ENCODE measurements at places on chromosomes 5 and 9.

- no peak for DNase-seq
These were observed 2.0 kb upstream of the URM1 start for GRCh38 chr9:128369024-128369706.

- peak; percentile 61 for DNase-seq
These were observed 62.2 kb downstream of the IPPK start for GRCh38 chr9:92607773-92608172.

DNA sequence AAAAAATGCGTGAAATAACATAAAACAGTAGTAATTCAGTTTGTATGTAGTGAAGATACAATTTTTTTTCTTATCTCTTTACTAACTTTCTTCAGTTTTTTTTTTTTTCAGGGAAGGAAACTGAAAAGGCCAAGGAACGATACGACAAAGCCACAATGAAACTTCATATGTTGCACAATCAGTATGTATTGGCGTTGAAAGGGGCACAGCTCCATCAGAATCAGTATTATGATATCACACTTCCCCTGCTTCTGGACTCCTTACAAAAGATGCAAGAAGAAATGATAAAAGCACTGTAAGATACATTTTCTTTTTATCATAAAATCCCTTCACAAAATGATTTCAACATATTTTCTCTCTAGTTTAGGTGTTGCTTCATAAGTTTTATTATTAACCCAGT is 120.0 kb downstream of the FER start:
- DNase-seq, result no peak

- DNase-seq, result peak; percentile 79
These were observed 68.5 kb upstream of the RAI14 start for GRCh38 chr5:34587355-34588241.

- no peak for DNase-seq
These were observed 227.4 kb downstream of the ARHGAP26 start for GRCh38 chr5:142997591-142997990.

- no peak for DNase-seq
These were observed 32.1 kb downstream of the RAPGEF1 start for GRCh38 chr9:131707733-131708157.

DNA sequence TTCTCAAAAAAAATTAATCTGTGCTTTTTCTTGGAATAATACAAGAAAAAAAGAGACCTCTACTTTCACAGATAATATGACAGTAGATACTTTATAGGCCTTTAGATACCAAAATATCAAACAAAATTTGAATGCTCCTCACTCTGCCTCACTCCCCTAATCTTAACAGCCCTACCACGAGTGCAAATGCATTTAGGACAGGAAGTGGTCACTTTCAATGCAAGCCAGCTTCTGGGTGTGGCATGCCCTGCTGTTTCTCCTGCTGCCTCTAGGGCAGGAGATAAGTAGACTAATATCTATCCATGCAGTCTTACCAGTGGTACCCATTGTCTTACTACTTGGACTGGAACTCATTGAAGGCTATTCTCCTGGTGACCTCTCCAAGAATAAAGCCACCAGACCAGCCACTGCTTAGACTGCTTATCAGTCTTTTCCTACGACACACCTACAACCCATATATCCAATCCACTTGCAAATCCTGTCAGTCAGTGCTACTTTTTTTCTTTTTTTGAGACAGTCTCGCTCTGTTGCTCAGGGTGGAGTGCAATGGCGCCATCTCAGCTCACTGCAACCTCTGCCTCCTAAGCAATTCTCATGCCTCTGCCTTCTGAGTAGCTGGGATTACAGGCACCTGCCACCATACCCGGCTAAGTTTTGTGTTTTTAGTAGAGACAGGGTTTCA is 23.0 kb downstream of the FRRS1L start:
- no peak for DNase-seq

- DNase-seq, result no peak
These were observed 73.2 kb downstream of the PIK3R1 start for GRCh38 chr5:68288707-68289134.

GRCh38 chr5:67246108-67246507 is 49.5 kb upstream of the CD180 start:
- peak; percentile 46 for DNase-seq

- DNase-seq, result no peak
These were observed 84.1 kb downstream of the SH3PXD2B start for GRCh38 chr5:172370237-172370640.

DNA sequence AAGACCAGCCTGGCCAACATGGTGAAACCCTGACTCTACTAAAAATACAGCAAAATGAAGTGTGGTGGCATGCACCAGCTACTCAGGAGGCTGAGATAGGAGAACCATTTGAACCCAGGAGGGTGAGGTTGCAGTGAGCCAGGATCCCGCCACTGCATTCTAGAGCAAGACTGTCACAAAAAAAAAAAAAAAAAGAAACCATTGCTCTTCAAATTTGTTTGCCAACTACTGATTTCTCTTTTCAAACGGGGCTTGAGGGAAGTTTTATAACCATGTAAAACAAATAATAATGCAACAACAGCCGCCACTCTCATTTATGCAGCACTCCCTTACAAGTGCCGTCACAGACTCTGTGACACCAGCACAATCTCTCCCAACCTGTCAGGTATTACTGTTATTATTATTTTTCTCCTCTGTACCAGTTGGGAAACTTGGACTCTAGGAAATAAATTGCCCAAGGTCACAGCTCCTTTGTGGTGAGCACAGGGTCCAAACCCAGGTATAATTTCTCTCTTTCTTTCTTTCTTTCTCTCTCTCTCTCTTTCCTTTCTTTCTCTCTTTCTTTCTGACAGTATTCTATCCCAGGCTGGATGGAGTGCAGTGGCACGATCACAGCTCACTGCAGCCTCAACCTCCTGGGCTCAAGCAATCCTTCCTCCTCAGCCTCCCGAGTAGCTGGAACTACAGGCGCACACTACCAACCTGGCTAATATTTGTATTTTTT is 25.4 kb downstream of the SERINC5 start:
- DNase-seq, result no peak

DNA sequence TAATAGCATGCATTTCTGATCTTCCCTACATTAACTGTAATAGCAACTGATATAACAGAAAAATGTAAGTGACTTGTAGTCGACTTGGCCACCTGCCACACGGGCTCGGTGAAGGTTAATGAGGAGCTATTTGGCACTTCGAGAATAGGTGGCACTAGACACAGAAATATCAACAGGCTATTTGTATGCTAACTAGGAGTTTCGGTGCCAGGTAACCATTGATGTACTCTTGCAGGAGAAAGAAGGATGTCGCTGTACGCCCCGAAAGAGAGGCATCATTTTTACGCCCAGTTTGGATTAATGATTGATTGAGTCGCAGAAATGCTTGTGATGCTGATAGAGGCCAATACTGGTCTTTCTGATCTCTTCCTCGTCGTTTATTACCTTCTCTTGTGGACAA is 516 bp upstream of the DMRT2 start:
- DNase-seq, result no peak

- no peak for DNase-seq
These were observed 15.2 kb upstream of the ENC1 start for GRCh38 chr5:74655716-74656115.

DNA sequence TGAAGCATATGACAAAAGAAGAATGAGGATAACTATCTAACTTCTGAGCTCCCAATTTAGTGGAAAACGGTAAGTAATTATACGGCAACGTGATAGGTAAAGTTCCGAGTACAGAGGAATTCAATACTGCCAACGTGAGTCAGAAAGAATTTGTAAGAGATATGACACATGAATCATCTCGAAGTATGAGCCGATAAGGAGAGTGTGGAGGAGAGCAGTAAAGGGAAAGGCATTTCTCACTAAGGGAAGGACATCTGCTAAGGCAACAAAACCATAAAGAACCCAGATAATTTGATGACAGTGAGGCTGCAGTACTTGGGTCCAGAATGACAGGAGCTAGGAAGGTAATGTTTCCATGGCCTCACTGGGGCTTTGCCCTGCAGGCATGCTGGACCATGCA is 11.0 kb downstream of the MPDZ start:
- DNase-seq, result peak; percentile 52

GRCh38 chr5:155368490-155368889 is 354.9 kb downstream of the KIF4B start:
- no peak for DNase-seq

DNA sequence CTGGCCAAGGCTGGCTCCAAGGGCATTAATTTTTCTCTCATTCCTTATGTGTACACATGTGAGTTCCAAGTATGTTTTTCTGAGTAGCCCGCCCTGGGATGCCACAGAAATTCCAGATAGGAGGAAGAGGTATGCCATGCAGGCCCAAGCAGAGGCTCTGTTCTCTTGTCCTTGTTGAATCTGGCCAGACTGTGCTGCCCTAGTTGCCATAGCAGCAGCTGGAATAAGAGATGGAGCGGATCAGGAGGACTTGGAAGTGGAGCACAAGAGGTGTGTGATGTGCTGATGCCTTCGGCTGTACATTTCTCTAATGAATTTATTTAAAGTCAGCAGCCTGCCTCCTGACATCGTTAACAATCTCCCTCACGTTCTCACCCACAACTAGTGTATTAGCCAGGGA is 235.6 kb upstream of the RPS23 start:
- no peak for DNase-seq

GRCh38 chr9:100505564-100506159 is 32.7 kb downstream of the TMEFF1 start:
- no peak for DNase-seq

DNA sequence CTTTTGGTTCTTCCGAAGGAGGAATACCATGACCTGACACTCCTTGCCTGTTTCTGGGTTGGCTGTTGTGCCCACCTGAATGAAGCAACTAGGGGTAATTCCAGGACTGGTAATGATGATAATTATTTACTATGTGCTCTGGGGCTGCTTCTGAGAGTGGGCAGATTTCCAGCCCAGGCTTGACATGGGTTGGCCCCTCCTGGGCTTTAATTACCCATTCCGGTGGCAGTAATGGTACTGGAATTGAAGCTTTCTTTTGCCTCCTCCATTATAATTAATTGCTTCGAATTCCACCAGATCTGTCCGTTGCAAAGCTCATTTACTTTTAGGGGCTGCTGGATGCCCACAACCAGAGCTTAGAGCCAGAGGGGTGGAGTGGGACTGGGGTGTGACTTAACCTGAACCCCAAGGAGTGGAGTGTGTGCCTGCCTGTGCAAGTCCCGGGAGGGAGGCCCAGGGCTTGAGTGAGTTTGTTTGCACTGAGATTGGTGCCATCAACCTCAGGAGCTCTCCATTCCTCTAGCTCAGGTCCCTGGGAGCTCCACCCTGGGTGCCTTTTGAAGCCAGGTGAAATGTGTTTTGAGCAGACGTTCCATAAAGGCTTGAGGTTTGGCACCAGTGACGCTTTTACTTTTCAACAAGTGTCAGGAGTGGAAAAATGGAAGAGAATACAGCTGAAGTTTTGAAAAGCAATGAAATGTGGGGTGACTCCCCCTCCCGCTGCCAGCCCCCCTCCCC is 214.6 kb downstream of the PDZD2 start:
- DNase-seq, result no peak

GRCh38 chr9:84436386-84437109 is 96.0 kb upstream of the SLC28A3 start:
- DNase-seq, result no peak

- no peak for DNase-seq
These were observed 42.7 kb downstream of the PTPN3 start for GRCh38 chr9:109455391-109455790.

DNA sequence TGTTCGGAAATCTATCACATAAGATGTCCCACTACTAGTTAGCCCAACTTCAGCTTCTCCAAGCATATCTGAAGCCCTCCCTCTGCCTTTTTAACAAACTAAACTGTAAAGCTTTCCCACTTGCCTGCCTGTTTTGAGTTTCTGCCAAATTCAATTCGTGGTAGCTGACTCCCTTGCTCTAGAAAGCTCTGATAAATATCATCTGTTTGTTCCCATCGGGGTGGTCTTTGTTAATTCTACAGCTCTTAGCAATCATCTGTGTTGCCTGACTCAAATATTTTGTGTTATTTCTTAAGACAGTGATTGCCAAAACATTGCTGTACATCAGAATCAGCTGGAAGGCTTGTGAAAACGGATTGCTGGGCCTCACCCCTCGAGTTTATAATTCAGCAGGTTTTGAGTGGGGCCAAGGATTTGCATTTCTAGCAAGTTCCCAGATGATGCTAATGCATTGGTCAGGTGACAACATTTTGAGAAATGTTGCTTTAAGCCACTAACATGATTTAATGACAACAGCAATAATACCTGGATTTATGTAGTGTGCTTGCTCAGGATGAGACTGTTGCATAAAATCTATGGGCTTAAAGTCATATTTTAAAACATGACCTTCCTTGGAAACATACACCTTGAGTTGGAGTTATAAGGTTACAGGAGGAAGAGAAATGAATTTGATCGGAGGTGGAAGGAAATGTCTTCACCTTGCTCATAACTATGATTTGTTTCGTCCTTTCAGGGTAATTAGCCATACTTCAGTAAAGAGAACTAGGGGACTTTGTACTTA is 631.9 kb downstream of the PSAT1 start:
- DNase-seq, result no peak

DNA sequence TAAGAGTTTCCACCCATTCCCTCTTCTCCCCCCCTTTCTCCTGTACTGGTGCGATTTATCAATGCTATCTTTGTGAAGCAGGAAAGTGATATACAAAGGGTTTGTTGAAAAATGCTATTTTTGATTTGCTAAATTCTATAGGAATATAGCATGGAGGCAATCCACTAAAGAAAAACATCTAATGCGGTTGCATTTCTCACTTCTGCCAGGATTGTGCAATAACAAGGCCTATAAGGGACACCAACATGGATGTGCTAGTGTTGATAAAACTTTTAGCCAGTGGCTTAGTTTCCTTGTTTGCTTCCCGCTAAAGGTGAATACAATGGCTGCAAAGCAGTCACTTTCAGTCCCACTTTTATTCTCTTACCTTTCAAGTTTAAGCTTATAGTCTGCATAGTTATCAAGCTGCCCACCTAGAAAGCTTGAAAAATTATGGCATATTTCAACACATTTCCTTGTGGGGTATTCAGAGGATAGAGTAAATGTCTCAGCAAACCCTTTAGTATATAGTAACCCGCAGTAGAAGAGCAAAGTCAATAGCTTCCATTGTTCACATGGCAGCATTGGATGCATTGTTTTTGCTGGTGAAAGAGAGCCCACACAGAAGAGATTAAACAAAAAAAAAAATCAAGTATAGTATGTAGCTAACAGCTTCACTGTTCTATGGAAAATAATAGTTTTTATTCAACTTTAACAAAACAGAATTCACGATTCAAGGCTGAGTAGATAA is 674.6 kb upstream of the SEMA6A start:
- DNase-seq, result no peak

DNA sequence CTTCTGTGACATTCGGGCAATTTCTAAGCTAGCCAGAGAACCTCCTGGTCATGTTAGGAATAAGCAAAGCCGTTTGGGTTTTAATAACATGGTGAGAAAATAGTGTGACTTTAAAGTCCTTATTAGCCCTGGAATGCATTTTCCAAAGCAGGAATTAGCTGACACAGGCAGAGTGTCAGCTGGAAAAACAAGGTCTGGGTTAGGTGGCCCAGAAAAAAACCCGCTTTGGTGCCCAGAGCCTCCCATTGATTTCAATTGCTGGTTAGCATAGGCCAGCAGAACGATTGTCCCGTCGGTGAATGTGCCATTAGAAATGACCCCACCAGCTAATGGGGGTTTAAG is 62.1 kb upstream of the CPEB4 start:
- no peak for DNase-seq

GRCh38 chr9:137731216-137731946 is 112.6 kb downstream of the EHMT1 start:
- no peak for DNase-seq

- DNase-seq, result no peak
These were observed 12.6 kb downstream of the QSOX2 start for GRCh38 chr9:136232969-136233368.

GRCh38 chr5:38585816-38586215 is 29.4 kb upstream of the LIFR start:
- no peak for DNase-seq

Measured in HS-5 (cell line).